ENCODE measurements at places on chromosomes 5 and 9.

DNA sequence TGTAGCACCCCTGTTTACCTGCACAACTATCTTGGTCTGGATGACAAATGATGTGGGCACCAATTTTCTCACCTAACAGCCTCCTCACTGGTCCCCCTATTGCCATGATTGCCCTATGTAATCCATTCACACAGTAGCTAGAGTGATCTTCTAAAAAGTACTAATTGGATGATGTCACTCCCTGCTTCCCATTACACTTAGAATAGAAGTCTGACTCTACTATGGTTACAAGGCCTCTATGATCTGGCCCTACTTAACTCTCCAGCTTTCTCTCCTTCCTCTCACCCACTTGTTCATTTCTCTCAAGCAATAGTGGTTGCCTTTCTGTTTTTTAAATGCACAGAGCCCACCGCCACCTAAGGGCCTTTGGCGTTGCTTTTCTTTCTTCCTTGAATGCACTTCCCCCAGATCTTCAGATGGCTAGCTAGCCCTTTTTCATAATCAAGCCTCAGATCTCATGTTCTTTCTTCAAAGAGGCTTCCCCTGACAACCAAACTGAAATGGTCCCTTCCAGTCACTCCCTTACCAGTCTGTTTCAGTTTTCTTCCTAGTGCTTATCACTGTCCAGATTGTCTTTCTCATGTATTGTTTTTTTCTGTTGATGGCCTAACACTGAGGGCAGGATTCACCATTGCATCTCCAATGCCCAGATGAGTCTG is 8.7 kb downstream of the IGIP start:
- no peak for DNase-seq

GRCh38 chr5:174187001-174187400 is 141.5 kb downstream of the NSG2 start:
- no peak for DNase-seq

GRCh38 chr9:69393425-69393824 is 68.4 kb downstream of the ENTREP1 start:
- DNase-seq, result no peak

DNA sequence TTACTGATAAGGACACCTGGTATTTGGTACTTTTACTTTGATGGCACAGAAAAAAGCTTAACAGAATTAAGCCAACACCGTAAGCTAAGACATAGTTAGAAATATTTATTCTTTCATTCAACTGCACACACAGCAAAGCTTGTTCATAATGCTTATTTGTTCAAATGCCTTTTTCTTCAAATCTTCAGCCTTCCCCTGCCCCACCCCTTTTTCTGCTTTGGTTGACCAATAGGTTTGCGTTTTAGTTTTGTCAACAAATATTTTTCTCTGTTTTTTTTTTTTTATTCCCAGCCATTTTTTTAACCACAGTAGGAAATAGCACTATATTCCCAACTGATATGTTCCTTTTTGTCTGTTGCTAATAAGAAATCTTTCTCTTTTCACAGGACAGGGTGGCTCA is 4.9 kb upstream of the RICTOR start:
- DNase-seq, result no peak

DNA sequence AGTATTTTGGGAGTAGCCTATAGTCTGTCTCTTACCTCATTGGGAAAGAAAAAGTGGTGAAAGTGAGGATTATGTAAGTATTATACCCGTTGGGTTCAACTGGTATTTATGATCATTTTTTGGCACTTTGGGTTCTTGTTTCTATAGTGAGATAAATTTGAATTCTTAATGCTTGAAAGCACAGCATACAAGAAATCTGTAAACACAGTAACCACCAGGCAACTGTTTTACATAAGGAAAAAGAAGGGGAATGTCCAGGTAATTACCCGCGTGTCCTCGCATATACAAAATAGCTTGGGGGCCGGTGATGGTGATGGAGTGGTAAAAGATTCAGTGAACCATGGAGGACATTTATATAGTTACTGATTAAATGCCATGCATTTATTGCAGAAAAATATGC is 60.5 kb downstream of the BASP1 start:
- no peak for DNase-seq

DNA sequence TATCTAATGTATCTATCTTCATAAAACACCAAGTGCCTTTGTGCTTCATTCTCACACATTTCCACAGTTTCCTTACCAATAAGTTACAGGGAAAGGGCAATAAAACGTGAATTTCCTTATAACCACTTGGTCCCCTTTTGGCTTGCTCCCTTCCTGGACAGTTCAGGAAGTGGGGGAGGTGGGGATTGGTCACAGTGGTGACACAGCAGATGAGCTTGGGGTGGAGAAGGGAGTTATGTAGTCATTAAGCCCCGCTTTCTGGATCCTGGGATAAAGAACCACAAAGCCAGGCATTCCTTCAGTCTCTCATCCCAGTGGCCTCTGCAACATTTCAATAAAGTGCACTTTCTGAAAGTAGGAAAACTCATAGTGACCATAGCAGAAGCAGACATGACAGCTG is 47.1 kb upstream of the FYB1 start:
- no peak for DNase-seq

GRCh38 chr5:135442431-135443160 is 4.6 kb downstream of the DCANP1 start:
- no peak for DNase-seq

DNA sequence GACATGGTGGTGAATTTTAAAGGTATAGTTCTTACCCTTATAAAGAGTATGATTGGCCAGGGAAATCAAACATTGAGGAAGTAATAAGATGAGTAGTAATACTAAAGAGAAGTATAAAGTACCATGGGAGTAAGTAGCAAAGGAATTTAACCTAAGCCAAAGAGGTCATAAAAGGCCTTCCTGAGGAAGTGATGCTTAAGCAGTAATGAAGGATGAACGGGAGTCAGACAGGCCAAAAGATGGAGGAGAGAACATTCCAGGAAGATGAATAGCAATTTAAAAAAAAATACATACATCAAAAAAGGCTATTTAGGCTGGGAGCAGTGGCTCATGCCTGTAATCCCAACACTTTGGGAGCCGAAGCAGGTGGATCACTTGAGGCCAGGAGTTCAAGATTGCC is 29.0 kb downstream of the KLHL3 start:
- DNase-seq, result no peak

All from NCI-H460 (cell line).